ENCODE measurements at places on chromosomes 16 and 17.

DNA sequence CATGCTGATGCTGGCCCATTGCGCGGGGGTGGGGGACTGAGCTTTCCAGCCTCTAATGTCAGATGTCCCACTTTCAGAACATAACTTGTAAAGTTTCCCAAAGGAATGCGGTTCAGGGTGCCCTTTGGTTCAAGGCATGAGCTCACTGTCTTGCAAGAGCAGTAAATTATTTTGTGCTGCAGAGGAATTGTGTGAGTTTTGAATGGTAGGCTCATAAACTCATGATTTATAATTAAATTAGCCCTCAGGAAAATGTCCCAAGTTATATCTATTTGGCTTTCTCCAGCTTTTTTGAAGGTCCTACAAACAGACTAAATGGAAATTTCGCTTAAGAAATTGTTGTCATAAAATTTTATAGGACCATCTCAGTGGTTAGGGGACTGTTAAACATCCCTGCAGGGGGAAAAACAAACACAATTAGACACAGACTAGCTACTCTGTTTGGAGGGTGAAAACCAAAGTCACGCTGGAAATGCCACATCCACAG is 321.8 kb downstream of the HS3ST3B1 start:
- no peak for DNase-seq

- no peak for DNase-seq
Observed at GRCh38 chr16:79312502-79312901, 288.0 kb downstream of the MAF start.

DNA sequence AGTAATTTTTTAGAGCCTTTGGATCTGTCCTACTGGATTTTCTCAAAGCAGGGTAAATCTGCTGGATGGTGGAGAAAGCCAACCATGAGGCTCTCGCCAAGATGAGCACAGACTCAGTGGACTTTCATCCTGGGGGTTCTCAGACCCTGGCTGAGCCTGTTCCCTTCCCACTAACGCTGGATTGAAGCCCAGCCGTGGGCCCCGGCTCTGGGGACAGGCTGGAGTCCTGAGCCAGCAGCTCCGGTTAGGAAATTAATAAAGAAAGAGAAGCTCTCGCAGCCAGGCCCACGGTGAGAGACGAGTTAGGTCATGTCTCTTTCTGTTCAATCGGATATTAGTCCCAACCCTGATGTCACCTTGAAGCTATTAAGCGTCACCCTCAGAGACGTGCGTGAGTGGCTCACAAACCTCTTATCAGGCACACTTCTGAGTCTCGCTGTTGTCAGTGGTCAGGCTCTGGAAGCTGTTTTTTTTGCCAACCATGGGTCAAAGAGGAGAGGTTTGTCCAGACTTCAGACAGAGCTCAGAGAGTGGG is 27.1 kb downstream of the MEOX1 start:
- no peak for DNase-seq

GRCh38 chr16:81497690-81498089 is 53.1 kb downstream of the CMIP start:
- no peak for DNase-seq

- no peak for DNase-seq
Observed at GRCh38 chr17:38861399-38861843, 7.9 kb upstream of the RPL23 start.

DNA sequence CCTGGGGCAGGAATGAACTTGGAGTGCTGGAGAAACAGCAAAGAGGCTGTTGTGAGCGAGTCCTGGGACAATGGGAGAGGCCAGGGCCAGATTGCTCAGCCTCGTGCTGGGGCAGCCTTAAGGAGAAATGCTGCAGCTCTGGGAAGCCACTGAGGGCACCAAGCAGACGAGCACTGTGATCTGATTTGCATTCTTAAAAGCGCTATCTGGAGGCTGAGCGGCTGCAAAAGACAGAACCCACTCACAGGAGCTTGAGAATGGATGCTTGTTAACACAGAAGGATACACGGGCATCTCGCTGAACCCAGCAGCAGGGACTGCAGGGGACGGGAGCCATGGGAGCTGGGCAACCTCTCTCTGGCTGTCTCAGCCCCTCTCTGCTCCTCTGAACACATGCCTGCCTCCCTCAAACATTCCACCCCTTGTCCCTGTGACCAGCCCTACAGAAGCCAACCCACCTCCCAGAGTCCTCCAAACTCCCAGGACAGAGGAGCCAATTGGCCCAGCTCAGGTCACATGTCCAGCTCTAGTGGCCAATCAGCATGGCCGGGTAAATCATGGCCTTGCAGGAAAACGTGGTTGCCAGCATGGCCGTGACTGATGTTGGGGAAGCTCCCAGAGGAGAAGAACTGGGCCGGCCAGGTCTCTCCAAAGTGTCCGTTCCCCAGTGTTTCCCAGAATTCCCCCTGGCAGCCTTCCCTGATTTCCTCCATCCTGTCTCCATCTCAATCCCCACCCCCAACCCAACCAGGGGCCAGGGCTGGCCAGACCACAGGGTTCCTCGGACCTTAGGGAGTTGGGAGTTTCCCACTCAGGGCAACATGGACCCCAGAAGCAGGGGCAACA is 60.3 kb downstream of the GSG1L start:
- DNase-seq, result no peak

- no peak for DNase-seq
Observed at GRCh38 chr17:75005291-75005690, 7.2 kb upstream of the MRPL58 start.

DNA sequence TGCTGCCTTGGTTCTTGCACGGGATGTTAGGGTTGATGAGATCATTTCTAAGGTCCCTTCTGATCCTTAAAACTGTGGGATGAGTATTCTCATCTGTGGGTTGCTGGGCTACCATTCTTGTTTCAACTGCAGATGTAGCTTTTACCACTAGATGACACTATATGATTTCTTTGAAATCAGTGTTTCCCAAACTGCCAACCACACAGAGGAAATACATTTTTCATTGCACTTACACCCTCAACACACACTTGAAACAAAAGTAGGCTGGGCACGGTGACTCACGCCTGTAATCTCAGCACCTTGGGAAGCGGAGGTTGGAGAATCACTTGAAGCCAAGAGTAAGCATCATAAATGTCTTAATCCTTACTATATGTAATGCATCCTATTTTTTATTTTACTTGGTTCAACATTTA is 15.3 kb downstream of the LCMT1 start:
- no peak for DNase-seq

- DNase-seq, result peak; percentile 56
Observed at GRCh38 chr17:36463916-36464764, 22.3 kb upstream of the ZNHIT3 start.

GRCh38 chr17:6365200-6365943 is 69.5 kb downstream of the AIPL1 start:
- DNase-seq, result peak; percentile 59

GRCh38 chr16:471353-472198 is 46.1 kb downstream of the RAB11FIP3 start:
- DNase-seq, result no peak

- no peak for DNase-seq
Observed at GRCh38 chr16:27745348-27745747, 195.4 kb downstream of the KATNIP start.

GRCh38 chr17:17314501-17315071 is 11.4 kb downstream of the NT5M start:
- DNase-seq, result no peak

DNA sequence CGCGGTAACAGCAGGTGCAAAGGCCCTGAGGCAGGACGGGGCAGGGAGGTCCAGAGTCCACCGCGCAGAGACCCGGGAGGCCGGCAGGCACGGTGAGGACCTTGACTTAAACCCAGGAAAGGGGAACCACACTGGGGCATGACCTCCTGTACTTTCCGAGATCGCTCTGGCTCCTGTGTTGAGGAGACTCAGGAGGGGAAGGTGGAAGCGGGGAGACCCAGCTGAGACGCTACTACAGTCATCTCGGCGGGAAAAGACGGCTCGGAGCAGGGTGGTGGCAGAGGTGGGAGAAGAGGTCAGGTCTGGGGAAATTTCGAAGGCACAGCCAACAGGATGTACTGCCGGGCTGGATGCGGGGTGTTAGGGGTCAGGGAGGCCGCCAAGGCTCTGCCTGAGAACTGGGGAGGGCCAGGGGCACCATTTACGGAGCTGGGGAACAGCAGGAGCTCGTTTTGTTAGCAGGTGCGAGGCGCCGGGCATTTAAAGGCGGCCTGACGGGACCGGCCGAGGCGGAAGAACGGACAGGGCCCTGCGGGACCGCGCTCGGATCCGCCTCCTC is 22.3 kb downstream of the NPTX1 start:
- DNase-seq, result no peak

DNA sequence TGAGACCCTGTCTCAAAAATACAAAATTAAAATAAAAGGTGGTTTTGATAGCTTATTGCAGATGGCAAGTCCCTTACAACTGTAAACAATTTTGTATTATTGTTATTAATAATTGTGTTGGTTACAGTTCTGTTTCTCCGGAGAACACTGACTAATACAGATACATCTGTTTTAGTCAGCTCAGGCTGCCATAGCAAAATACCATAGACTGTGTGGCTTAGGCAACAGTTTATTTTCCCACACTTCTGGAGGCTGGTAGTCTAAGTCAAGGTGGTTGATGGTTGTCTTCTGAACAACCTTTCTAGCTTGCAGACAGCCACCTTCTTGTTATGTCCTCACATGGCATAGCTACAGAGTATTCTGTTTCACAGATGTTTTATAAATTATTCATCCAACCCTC is 14.2 kb upstream of the IL21R start:
- no peak for DNase-seq
